ENCODE measurements at places on chromosomes 7 and 10.
A peak's percentile ranks its signal among the peaks of the same experiment; 100 is the strongest.

DNA sequence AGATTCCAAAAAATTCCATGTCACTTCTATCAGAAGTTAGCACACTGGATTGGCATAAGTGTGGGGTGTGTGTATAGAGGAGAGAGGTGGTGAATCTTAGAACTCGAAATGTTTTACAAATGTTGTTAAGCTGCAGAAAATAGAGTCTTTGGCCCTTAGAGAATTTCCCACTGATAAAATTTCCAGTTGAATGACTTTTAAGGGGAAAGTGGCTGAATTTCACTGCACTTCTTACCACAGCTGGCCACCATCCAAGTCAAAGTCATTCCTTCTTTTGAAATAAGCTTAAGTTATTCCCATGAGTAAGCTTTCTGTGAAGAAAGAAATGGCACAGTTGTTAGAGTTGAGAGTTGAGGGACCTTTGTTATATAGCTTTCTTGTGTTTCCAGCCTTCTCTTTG is 13.9 kb downstream of the VCL start:
- peak; percentile 91 for DNase-seq

- peak; percentile 62 for DNase-seq
Observed at GRCh38 chr7:34430456-34430855, 227.6 kb upstream of the NPSR1 start.

GRCh38 chr10:83927166-83927565 is 212.1 kb upstream of the GHITM start:
- DNase-seq: no peak

DNA sequence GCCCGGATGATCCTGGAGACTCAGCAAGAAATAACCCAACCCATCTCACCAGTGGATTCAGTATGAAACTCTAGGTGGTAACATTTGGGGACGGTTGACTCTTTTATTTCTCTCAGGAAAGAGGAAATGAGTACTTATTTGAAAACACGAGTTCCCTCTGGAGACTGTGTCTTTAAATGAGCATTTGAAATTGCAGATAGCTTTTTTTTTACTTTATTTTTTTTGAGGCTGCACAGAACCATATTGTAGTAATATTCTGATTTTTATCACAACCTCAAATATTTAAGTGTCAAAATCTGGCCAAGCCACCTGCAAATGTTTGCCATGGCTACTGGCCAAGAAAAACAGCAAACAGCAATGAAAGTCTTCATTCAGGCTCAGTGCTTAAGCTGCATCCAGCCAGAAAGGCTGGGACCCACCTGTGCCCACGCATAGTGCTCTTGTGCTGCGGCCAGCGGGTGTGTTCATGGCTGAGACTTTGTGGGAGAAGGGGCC is 160.8 kb downstream of the CREB5 start:
- DNase-seq: peak; percentile 74

DNA sequence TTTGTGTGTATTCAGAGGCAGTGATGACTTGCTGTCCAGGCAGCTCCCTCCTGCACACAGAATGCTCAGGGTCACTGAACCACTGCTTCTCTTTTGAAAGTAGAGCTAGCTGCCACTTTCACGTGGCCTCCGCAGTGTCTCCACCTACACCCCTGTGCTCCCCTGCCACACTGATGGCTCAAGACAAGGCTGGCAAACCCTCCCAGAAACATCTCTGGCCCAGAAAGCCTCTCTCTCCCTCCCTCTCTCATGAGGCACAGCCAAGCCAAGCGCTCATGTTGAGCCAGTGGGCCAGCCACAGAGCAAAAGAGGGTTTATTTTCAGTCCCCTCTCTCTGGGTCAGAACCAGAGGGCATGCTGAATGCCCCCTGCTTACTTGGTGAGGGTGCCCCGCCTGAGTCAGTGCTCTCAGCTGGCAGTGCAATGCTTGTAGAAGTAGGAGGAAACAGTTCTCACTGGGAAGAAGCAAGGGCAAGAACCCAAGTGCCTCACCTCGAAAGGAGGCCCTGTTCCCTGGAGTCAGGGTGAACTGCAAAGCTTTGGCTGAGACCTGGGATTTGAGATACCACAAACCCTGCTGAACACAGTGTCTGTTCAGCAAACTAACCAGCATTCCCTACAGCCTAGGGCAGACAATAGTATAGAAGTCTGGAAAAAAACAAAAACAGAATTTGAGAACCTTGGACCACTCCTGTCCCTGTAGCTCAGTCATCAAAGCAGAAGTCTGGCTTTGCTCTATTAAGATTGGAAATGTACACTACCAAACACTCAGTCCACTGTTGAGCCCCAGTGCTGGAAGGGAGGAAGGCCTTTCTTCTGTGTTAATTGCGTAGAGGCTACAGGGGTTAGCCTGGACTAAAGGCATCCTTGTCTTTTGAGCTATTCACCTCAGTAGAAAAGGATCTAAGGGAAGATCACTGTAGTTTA is 15.8 kb downstream of the SCD start:
- no peak for DNase-seq

DNA sequence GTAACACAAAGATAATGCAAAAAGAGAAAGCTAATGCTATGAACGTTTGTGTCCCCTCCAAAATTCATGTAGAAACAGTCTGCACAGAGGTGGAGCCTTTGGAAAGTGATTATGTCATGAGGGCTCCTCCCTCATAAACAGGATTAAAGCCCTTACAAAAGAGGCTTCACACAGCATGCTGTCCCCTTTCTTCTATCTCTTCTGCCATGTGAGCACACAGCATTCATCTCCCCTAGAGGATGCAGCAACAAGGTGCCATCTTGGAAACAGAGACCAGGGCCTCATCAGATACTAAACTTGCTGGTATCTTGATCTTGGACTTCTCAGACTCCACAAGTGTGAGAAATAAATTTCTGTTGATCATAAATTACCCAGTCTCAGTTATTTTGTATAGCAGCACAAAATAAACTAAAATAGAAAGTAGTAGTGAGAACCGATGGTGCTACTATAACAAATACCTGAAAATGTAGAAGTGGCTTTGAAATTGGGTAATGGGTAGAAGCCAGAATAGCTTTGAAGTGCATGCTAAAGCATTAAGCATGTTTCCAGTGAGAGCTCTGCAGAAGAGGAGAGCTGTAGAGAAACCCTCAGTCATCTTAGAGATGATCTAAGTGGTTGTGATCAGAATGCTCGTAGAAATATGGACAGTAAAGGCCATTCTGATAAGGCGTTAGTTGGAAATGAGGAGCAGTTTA is 108.7 kb downstream of the DNAJC1 start:
- DNase-seq: no peak

DNA sequence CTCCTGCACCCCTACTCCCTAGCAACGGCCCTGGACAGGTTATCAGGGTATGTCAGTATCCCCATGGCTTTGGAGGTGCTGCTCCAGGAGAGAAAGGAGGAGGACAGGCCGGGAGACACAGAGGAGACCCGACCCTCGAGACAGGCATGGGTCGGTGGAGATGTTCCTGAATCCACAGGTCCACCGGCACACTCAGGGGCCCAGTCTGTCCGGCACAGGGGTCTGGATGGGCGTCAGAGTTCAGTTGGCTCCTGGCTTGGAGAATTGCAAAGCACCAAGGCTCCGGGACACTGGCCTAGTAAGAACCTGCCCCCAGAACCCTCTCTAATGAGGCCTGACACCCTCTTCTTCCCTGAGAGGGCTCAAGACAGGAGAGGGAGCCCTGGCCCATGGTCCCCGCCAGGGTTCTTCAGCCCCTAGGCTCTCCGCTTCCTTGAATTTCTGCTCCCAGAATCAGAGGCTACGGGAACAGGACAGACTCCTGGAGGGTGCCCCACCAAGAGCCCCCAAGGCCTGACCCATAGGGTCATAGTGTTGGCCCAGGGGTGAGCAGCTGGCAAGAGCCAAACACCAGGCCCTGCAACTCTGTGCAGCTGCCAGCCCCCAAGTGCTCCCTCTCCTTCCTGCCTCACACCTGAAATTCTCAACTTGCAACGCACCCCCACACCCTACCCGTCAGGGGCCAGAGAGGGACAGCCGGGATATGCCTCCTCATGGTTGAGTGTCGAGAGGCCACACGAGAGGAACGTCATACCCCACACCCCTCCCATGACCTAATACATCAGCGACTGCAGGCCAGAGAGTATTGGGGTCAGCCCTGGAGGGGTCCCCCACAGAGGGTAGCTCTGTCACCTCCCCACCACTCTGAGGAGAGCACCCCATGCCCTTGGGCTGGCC is 5.5 kb upstream of the IRF5 start:
- no peak for DNase-seq

GRCh38 chr7:57211428-57212100 is 79.3 kb upstream of the ZNF479 start:
- no peak for DNase-seq
